ENCODE measurements at places on chromosomes 4 and X.

DNA sequence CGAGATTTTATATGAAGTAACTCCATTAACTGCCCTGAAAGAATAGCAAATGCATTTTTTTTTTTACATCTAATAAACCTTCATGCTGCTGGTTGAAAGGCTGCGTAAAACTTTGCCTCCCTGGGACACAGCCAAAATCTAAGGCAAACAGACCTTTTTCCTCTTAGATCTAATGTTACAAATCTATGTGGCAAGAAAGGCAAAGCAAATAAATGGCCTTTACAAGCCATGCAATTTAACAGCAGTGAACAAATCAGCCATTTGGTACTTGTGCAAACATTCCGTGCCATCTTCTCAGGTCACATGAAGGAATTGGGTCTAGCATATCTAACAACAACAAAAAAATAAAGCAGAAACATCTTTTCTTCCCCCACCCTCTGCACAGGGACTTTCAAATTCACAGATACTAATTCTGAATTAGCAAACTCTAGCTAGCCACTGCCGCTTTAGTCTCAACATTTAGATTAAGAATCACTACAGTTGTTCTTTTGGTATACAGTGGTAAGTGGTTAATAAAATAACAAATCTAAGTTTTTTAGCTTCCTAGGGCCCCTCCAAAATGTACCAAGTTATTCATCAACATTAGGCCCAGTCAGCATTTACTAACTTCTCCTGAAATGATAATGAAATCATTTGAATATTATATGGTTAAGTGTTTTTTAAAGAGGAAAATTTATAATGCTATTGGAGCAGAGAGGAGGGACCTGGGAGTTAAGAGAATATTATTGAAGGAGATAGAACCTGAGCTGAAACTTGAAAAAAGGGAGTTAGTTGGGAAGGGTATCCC is 593.8 kb downstream of the SMARCA1 start:
- no peak for DNase-seq

DNA sequence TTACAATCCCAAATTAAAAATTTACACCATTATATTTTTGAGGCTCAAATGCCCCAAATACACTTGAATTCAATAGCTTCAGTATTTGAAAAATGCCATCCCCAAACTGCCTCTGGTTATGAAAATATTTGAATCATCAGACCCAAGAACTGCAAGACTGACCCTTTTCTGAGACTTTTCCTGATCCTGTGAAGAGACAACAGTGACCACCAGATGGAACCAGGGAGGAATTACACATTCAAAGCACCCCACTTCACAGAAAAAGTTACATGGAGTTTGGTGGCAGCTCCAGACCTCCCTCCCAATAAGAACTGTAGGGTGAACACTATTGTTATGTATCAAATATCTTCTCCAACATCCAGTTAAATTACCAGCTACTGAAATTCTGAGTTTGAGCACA is 44.0 kb upstream of the SCD5 start:
- no peak for DNase-seq

GRCh38 chr4:70849291-70849690 is 9.6 kb upstream of the GRSF1 start:
- DNase-seq, result no peak

DNA sequence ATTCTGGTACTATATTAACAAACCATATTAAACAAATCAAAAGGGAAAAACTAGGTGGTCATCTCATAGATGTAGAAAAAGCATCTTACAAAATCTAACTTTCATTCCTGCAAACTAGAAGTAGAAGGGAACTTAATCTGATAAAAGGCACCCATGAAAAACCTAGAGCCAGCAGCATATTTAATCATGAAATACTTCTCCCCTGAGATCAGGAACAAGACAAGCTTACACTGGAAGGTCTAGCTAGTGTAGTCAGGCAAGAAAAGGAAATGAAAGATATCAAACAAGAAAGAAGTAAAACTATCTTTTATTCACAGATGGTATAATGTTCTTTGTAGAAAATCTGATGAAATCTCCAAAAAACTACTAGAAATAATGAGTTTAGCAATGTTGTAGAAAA is 41.2 kb downstream of the ATP10D start:
- DNase-seq, result no peak

GRCh38 chr4:185912779-185913178 is 100.8 kb upstream of the SORBS2 start:
- DNase-seq, result no peak

- DNase-seq, result no peak
Measured at GRCh38 chr4:139144161-139144859, 32.7 kb downstream of the ELF2 start.

GRCh38 chrX:37454537-37455285 is 105.5 kb downstream of the PRRG1 start:
- no peak for DNase-seq

- DNase-seq, result no peak
Measured at GRCh38 chr4:56326363-56326762, 60.9 kb downstream of the AASDH start.

DNA sequence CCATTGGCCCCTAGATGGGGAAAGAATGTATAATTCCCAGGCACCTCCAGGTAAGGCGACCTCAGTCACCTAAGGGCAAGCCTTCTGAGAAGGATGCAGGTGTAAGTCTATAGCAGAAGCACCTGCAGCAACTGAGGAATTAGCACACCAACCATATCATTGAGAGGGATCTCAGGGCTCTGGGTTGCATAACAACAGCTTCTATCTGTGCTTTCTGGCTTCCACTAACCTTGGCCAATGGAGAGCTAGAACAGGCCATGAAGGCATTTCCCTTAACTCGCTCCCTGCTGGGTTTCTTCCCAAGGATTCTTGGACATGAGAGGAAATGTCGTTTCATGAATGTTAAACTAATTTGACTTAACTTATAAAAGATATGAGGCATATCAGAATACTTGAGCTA is 177.8 kb upstream of the GK2 start:
- DNase-seq, result no peak

DNA sequence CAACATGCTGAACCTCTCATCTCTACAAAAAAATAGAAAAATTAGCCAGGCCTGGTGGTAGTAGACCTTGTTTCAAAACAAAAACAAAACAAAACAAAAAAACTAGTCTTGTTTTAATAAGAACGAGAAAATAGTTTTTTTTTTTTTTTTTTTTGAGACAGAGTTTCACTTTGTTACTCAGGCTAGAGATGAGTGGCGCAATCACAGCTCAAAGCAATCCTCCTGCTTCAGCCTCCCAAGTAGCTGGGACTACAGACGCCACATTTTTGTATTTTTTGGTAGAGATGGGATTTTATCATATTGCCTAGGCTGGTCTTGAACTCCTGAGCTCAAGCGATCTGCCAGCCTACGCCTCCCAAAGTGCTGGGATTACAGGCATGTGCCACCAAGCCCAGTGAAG is 47.7 kb upstream of the UGDH start:
- no peak for DNase-seq

DNA sequence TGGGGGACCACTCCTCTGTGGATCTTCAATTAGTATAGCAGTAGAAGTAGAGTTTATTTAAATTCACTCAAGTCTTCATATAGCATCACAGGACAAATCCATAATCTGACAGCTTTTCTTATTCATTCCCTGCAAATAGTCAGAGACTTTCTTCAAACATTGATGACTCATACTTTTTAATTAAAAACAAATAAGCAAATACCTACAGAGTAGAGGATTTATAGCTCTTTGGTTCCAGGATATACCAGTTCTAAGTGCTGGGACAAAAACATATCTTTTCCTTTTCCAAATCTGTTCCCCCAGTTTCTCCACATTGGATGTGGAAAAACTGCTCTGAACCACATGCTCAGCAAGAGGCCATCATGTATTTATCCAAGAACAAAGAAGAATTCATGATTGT is 24.1 kb downstream of the EMCN start:
- DNase-seq, result no peak

GRCh38 chr4:74893171-74893570 is 39.7 kb upstream of the PARM1 start:
- no peak for DNase-seq

GRCh38 chrX:150185766-150186165 is 177.4 kb upstream of the MAMLD1 start:
- no peak for DNase-seq

GRCh38 chr4:54076673-54077072 is 12.3 kb upstream of the CHIC2 start:
- DNase-seq, result no peak

DNA sequence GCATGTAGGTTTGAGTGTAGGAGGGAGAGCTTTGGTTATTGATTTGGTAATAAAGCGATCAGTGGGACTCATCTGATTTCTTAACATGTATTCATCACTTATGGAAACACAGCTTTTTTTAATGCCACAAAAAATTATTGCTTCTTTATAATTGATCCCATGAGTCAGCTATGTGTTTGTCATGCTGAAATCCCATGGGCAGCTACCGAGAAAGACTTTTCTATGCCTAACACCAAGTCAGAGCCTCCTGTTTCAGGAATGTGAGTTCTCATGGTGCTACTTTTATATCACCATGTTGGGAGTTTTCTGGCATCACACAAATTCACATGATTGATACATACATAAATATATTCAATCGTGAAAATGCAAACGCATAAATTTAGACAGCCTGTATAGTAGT is 165.7 kb downstream of the RAPGEF2 start:
- DNase-seq, result no peak

- DNase-seq, result no peak
Measured at GRCh38 chrX:1463581-1463980, 10.9 kb upstream of the ASMTL start.
